Activated T-helper 17 cell treated with anti-CD3 and anti-CD28 coated beads, Interleukin-2, amount 50 U/mL, for 72 hours (primary cell): ENCODE measurements at places on chromosomes 2 and 18. TPM values are rescaled to one million over a fixed set of nuclear protein-coding genes. Genes with fewer than 3 reads are reported as not detected.

DNA sequence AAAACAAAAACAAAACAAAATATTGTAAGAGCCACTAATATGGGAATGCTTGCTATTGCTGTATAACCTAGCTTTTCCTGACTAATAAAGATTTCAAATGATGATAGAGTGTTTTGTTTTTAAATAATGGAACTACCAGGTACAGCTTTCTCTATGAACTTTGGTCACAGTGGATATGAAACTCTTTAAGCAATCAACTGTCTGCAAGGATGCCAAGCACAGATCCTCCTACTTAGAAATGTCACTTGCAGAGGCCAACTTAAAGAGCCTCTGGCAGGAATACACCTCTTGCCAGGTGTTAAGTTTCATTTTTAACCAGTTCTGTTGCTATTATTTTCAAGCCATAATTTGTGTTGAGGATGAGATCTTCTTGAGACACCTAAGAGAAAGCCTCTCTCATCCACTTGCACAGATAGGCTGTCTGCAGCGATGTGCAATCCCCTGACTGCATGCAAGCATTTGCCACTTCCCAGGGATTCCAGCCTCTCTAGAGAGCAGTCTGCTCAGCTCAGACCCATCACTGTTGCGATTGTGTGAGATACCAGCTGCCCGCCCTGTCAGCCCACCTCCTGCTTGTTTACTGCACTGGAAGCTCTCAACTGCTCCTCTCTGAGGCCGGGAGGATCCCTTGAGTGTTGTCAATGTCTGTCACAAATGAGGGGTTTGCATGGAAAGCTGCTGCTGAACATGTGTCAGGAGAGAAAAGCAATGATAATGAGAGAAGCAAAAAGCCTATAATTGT, 86.1 kb upstream of the SCG2 start:
- ATAC-seq: no peak

DNA sequence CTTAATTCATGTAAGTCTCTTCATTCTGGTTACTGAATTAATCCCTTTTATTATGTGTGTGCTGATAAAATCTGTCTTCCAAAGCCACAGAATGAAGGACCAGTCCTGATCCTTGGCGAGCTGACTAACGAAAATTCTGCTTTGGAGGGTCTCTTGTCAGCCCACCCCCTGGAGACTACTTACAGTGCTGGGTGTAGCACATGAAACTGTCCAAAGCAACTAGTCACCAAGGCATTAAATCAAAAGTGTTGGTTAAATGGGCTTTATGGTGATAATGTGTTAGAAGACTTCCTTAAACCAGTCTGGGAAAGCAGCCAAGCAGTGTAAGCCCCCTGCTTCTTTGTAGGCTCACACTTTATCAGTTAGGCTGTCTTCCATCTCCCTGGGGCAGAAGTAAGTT, 420.2 kb downstream of the SUCLG1 start:
- ATAC-seq: no peak

DNA sequence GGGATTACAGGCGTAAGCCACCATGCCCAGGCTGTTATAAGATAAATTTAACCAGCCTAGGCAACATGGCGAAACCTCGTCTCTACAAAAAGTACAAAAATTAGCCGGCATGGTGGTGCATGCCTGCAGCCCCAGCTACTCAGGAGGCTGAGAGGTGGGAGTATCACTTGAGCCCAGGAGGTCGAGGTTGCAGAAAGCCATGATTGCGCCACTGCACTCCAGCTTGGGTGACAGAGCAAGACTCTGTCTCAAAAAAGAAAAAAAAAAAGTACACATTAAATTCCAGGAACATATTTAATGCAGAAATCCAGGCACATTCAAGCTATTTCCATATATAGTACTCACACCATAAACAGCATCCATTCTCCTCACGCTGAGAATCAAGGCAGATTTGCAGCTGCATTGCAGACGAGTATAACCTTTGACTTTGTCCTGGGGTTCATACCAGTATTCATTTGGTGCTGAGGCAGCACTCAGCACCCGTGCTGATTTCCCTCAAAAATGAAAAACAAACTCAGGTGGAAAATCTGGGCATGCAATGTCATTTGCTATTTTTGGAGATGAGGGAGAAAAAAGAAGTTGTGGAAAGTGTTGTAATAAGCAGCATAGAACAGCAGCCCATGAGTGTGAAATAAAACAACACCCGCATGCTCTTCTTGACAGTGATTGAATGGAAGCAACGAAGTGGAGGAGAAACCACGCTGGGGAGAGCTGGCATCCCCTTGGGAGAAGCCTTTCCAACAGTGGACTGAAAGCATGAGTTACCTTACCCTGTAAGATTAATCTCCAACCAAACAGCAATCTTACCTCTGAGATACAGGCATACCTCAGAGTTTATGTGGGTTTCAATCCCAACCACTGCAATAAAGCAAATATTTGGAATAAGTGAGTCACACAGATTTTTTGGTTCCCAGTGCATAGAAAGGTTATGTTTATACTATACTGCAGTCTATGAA, 46.8 kb upstream of the ANXA4 start:
- ATAC-seq: peak; percentile 81

DNA sequence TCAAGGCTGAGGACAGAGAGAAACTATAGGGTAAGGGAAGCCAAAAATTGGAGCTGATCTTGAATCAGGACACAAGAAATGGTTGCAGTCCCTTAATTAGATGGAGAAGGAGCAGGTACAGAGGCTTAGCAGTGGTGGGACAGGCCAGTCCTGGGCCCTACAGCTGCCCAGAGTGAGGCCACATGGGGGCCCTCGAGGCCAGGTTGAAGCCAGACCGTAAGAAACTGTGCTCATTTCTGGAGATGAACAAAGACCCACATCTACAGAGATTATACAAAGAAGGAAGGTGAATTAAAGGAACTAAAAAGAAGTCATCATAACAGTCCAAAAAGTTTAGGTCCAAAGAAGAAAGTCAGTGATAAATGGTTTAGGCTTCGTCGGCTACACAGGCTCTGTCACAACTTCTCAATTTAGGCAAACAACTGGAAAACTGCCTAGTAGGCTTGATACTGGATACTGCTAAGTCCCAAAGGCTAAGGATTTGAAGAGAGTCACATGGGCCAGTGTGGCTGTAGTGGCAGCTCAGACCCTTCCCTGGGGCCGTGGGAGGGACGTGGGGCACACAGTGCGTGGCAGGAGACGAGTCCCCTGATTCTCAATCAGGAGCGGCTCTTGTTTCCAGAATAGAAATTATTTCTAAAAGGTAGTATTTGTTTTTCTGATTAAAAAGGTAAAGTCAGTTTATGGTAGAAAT, 50.4 kb upstream of the CNGA3 start:
- ATAC-seq: no peak

The GPR39 gene
- total RNA-seq: not detected

- no peak for ATAC-seq
These were observed 410.9 kb upstream of the LRRTM1 start for GRCh38 chr2:80715433-80715832.

DNA sequence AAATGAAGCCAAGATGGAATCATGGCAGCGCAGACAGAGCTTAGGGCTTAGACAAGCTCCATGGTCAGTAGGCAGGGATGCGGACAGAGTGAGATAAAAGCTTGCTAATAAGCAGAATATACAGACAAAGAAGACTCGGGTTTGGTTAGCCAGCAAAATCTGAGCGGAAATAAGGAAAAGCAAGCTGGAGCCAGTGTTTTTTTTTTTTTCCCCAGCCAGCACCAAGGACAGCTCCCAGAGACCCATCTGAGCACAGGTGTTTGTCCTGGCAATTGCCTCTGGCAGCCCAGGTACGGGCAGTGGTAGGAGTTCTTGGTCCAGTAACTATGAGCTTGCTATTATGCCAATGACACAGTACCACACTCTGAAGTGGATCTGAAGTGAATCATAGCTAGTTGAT, 187.6 kb downstream of the ADCYAP1 start:
- ATAC-seq: no peak
